ENCODE measurements at places on chromosomes 7 and 10. TPM values are rescaled to one million over a fixed set of nuclear protein-coding genes. Genes with fewer than 3 reads are reported as not detected.

Gene ATP6V0A4
- not detected for total RNA-seq

Gene COL28A1
- total RNA-seq: not detected

DNA sequence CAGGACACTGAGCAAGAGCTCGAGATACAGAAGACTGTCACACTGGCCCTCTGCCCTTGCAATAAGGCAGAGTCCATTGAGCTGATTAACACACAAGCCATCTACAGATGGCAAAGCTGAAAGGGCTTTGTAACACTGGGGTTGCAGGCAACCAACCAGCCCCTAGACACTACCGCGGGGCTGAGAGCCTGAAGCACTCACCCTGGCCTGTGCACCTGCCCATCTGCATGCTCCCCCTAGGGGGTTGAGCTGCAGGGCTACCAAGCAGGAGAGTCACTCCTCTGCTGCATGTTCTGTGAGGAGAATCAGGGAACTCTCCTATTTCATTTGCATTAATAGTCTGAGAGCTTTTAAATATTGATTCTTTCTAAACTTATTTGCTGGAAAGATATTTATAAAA lies 128.1 kb upstream of the VIPR2 start:
- no peak for DNase-seq

- DNase-seq: no peak
Observed at GRCh38 chr10:4909118-4909517, 54.1 kb upstream of the AKR1C1 start.

Gene LLCFC1
- total RNA-seq: not detected

Gene TMEM184A
- total RNA-seq: 1.7 TPM

Gene MCMBP
- total RNA-seq: 60.6 TPM

GRCh38 chr10:102868911-102869257 lies 386 bp upstream of the AS3MT start:
- no peak for DNase-seq

DNA sequence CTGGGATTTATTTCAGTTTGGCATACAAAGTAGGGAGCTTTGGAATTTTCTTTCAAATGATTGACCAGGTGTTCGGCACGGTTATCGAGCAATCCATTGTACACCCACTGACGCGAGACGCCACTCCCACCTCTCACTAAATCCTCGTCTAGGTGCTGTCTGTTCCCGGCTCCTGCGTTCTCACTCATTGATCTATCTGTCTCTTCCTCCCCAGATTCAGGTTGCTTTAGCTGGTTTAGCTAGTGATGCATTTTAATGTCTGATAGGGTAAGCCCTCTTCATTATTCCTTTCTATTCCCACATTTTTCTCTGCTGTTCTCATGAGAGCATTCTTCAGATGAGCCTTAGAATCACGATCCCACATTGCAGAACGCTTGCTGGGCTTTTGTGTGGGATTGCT lies 91.7 kb downstream of the ELFN1 start:
- DNase-seq: no peak

- no peak for DNase-seq
Observed at GRCh38 chr10:60906411-60906810, 37.6 kb downstream of the RHOBTB1 start.

Gene TMEM225B
- not detected for total RNA-seq

- no peak for DNase-seq
Observed at GRCh38 chr7:17822547-17823173, 117.6 kb downstream of the SNX13 start.

DNA sequence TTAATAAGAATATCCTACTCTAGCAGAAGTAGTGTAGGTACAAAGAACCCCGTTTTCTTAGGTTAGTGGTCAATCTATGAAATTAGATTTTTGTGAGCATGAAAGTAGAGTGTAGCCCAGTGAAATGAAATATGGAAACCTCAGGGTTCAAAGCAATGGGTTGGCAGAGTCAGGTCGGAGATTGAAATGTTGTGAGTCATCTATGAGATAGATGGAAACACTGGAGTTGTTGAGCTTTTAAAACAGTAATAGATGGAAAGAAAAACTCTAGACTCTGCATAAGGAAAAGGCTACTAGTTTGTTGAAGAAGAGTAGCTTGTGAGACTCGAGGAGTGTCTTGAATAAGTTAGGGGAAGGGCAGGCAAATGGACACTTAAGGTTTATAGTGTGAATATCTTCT lies 251.9 kb downstream of the EXOC4 start:
- peak; percentile 36 for DNase-seq

Gene TMEM140
- total RNA-seq: 1.2 TPM

DNA sequence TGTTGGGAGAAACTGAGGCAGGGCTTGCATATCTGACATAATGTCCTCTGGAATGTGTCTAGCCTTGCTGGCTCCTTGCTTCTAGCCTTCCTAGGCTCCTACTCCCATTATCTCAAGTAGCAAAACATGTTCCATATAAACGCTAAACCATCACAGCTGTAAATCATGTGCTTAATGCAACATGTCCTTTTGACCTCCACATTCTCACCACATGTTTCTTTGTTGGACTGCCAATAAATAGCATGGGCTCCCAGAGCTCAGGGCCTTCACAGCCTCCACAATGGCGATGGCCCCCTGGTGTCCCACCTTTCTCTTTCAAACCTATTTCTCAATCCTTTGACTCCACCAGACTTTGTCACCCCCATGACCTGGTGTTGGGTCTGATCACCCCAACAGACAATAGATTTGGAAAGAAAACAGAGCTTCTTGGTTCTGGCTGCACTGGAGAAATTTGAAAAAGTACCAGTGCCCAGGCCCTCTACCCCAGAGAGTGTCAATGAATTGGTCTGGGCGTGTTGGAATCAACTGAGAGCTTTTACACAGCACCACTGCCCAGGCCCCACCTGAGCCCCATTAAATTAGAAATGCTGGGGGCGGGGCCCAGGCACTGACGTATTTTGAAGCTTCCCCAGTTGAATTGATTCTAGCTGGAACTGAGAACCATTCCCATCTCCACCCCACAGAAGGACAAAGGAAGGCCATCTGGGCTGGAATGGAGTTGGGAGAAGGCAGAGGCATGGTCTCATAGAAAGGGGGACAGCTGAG lies 41.3 kb upstream of the GGCT start:
- DNase-seq: no peak

Gene LOXL4
- 0.97 TPM for total RNA-seq

Gene ASAH2
- total RNA-seq: 0.46 TPM

- DNase-seq: peak; percentile 86
Observed at GRCh38 chr10:2949948-2950354, 117.4 kb upstream of the PFKP start.

Gene BLNK
- total RNA-seq: not detected

- DNase-seq: no peak
Observed at GRCh38 chr10:58508316-58508715, 4.4 kb upstream of the BICC1 start.

Gene ANKRD30A
- total RNA-seq: not detected

GRCh38 chr7:91228927-91229558 lies 35.2 kb upstream of the FZD1 start:
- no peak for DNase-seq

DNA sequence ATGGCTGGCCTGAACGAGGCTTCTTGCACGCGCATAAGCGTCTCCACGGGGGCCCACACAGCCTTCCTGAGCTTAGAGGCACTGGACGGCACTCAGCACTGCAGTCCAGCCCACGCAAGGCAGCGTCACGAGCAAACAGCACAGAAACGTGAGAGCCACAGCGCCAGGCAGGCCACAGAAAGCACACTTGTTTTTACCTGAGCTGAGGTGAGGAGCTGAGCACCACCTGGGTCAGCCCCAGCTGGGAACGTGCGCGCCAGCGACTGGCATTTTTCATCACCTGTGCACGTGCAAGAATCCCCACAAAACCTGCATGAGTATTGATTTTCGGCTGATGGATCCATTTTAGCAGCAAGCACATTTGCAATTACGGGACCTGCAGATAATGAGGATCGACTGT lies 26.7 kb downstream of the IQCE start:
- no peak for DNase-seq

Gene PITX3
- not detected for total RNA-seq

GRCh38 chr7:15757041-15758000 lies 70.8 kb upstream of the MEOX2 start:
- no peak for DNase-seq

GRCh38 chr7:107966711-107967110 lies 36.2 kb downstream of the LAMB1 start:
- peak; percentile 92 for DNase-seq

DNA sequence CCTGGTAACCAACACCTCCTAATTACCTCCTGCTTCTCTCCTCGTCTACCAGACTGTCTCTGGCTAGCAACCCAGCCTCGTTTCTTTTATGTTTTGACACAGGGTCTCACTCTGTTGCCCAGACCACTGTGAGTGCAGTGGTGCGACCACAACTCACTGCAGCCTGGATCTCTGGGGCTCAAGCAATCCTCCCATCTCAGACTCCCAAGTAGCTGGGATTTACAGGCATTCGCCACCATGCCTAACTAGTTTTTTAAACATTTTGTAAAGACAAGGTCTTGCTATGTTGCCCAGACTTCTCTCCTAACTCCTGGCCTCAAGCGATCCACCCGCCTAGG lies 10.2 kb downstream of the TNRC18 start:
- no peak for DNase-seq

- no peak for DNase-seq
Observed at GRCh38 chr7:29859524-29860185, 53.3 kb downstream of the WIPF3 start.

- no peak for DNase-seq
Observed at GRCh38 chr10:78254013-78254412, 220.3 kb downstream of the RPS24 start.

DNA sequence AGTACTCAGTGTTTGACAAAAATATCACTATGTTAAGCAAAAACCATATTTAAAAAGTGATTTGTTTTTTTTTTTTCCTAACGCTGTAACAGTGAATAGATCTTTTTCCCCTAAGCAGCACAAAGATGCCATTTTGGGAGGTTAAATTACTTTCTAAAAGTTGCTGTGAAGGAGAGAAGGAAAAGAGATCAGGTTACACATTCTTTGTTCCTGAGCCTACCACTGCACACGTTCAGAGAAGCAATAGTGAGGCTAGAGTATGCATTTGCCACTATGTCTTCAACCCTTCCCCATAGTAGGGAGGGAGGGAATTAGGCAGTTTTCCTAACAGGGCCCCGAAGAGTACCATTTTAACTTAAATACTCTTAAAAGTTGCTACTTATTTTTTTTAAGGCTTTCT lies 38.9 kb downstream of the BMPR1A start:
- DNase-seq: peak; percentile 57

- DNase-seq: no peak
Observed at GRCh38 chr10:77164616-77165311, 472.8 kb downstream of the KCNMA1 start.

- DNase-seq: no peak
Observed at GRCh38 chr7:42627101-42627500, 284.8 kb downstream of the C7orf25 start.

DNA sequence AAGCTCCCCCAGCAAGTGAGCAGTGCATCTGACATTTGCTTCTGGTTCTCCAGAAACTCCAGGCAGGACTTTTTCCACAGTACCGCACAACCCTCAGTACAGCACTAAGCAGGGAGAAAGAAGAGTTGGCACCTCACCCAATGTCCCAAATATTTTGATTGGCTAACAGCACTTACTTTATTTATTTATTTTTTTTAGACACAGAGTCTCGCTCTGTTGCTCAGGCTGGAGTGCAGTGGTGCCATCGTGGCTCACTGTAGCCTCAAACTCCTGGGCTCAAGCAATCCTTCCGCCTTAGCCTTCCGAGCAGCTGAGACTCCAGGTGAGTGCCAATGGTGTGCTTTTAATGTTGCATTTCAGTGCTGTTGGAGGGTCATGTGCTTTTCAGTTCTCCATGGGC lies 200.3 kb upstream of the ZMIZ1 start:
- DNase-seq: no peak

Gene SEMA4G
- total RNA-seq: 0.57 TPM

GRCh38 chr10:8052341-8052955 lies 2.0 kb upstream of the GATA3 start:
- DNase-seq: no peak

GRCh38 chr7:102431617-102432298 lies 1.6 kb upstream of the ORAI2 start:
- peak; percentile 54 for DNase-seq

DNA sequence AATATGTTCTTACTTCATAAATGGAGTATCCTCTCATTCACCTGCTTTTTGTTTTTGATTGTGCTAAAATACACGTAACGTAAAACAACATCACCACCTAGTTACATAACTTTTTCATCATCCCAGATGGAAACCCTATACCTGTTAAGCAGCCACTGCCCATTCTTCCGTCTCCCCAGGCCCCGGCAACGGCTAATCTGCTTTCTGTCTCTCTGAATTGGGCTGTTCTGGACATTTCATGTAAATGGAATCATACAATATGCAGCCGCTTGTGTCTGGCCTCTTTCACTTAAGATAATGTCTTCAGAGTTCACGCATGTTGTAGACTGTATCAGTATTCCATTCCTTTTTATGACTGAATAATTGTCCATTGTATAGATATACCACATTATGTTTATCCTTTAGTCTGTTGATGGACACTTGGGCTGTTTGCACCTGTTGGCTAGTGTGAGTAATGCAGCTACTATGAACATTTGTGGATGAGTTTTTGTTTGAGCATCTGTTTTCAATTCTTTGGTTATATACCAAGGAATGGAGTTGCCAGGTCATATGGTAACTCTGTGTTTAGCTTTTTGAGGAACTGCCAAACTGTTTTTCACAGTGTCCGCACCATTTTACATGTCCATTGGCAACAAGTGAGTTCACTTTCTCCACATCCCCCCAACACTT lies 14.1 kb upstream of the SUN1 start:
- DNase-seq: peak; percentile 41

DNA sequence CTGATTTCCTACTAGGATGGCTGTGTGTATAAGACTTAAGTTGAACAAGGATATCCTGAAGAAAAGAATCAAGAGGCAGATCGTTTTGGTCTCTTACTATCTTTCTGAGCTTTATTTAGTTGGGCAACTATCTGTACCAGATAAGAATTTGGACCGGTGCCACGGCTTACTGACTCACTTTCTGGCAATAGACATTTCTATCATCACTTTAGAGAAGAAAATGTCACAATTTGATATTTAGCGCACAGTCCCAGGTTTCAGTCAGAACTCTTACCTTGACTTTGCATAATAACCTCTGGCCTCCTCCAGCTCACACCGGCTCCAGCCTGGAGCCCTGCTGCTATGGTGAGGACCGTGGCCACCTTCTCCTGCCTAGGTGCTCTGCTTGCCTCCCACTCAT lies 218.2 kb upstream of the MDFIC start:
- DNase-seq: peak; percentile 57

DNA sequence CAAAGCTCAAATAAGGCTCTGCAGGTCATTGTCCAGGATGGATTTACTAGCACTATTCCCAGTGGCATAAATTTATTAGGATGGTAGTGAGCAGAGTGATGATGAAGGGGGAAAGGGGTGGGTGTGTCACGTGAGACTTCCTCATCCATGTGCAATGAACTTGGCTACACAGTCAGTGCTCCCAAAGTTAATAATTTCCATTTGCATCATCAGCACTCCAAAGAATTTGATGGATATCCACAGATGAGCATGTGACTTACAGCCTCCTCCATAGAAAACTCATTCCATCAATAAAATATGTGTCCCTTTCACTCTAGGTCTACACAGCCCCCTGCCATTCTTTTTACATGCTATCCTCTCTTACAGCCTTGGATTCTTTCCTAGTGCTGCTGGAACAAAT lies 142.6 kb upstream of the PLPP4 start:
- DNase-seq: no peak

Gene SUN3
- not detected for total RNA-seq

Gene NXPH1
- not detected for total RNA-seq

Measured in Daoy (cell line).